Substantia nigra (tissue), 51 donors: ENCODE measurements at places on chromosomes 1 and 21.

DNA sequence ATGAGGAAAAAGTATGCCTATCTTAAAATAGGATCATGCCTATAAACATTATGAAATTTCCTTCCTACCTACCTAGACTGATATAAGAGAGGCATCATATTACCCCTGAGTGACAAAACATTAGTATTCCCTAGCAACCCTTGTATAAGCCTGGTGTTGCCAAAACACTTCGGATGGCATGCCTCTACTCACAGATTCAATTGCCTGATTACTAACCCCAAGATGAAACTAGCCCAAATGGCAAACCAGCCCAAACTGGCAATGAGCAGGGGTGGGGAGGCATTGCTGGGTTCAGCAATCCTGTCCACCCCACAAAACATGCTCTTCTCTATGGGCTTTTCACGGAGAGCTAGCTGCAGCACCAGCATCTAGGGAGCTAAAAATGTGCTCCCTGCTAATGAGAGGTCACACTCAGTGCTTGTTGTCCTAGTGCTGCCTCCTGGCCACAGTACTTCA lies 13.9 kb downstream of the PALMD start:
- no peak for DNase-seq

DNA sequence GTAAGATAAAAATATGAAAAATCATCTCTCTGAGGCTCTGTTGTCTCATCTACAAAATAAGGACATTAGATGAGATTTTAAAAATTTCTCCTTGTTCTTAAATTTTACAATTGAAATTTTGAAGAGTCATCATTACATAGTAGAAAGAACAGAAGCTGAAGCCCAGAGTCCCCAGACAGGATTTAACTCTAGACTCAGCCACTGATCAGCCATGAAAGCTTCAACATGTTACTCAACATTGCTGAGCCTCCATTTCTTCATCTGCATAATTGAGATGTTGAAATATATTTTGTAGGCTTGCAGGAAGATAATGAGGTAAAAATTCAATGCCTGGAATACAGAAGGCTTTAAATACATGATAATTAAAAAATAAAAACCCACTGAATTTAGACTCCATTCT lies 633.3 kb downstream of the LMO4 start:
- DNase-seq: no peak

DNA sequence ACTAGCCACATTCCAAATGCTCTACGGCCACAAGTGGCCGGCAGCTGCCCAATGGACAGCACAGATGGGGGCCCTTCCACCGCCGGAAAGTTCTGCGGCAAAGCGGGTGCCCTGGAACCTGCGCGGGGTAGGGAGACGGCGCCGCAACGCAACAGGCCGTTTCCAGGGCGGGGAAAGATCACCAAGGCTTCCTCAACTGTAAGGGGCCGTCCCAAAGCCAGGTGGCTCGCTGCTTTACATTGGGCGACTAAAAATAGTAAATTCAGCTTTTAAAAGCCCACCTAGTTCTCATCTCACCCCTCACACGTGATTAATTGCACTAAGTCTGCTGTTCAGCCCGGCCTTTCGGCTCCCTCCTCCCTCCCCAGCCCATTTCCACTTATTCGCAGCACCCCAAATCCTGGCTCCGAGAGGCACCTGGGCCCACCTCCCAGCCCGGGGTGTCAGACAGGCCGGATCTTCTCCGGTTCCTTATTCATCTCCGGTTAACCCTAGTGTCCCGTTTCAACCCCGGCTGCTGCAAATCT lies 643 bp downstream of the CFAP298 start:
- no peak for DNase-seq

GRCh38 chr1:24343412-24344089 lies 24.4 kb downstream of the GRHL3 start:
- DNase-seq: no peak

GRCh38 chr1:205456383-205456867 lies 580 bp upstream of the BLACAT1 start:
- DNase-seq: no peak

DNA sequence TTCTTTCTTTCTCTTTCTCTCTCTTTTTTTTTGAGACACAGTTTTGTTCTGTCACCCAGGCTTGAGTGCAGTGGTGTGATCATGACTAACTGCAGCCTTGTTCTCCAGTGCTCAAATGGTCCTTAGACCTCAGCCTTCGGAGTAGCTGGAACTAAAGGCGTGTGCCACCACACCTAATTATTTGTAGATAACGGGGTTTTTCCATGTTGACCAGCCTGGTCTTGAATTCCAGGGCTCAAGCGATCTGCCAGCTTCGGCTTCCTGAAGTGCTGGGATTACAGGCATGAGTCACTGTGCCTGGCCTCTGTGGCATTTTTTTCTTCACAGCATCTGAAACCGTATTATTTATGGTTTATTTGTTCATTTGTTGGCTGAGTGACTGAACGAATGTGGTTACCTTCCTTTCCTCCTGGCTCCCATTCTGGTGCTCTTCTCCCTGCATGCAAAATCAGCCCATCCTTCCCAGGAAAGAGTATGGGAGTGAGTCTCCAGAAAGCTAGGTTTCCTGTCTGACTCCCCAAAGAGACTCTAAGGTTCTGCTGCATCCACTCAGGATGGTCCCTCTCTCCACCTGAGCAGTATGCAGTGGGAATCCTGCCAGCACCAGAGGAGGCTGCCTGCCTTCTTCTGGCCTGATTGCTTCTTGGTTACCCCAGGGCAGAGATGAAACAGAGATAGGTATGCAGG lies 155.0 kb upstream of the BEND5 start:
- DNase-seq: no peak

DNA sequence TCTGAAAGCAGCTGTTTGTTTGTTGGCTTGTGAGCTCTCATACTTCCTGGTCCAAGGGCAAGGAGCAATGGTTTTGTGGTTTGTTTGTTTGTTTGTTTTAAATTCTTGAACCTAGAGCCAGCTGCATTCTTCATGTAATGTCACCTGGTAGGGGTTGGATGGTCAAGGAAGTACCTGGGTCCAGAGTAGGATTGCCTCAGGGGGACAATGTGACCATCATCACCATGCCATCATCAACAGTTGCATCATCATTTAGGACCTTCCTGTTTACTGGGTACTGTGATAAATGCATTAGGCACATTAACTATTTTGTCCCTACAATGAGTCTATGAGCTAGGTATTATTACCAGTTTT lies 14.7 kb upstream of the MYOG start:
- DNase-seq: no peak

- DNase-seq: no peak
Measured at GRCh38 chr1:55012661-55013060, 13.9 kb downstream of the BSND start.

DNA sequence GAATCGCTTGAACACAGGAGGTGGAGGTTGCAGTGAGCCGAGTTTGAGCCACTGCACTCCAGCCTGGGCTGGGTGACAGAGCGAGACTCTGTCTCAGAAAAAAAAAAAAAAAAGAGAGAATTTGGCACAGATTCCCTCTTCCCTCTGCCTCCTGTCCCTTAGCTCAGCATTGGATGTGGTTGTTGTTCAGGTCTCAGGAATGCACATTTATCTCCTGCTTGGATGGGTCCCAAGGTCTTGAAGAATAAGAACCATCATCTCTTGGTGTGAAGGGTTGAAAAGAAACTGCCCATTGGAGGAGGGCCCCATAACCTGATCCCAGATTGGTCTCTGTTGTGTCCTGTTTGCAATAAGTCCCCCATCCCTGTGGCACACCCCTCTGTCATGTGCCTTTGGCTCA lies 34.9 kb downstream of the UBIAD1 start:
- no peak for DNase-seq

DNA sequence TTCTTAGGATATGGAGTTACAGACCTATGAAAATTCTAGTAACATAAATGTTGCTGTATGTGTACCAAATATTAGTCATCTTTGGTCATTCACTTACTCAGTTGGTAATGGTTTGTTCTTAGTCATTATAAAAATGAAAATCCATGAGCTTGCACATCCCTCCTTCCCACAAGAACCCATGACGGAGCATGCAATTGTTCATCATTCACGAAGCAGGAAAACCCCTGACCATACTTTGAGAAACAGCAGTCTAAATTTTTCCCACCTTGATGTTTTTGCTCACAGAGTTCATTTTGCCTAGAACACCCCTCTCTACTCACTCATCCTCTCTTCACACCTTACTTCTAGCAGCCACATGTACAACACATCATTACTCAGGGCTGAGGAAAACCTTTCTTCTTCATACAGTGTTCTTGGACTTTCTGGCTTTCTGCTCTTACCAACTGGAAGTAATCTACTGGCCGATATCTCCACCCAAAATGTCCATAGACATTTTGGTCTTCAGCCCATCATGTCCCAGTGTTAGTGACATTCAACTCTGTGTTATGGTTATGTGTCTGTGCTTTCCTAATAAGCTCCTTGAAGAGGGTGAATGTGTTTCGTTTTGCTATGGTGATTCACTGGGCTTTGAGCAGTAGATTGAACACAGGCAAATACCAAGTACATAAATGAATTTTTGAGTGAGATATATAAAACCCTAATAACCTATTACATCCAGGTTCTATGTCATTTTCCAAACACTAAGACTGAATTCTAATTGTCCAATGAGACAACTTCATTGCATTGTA lies 189.9 kb downstream of the ZC3H11B start:
- no peak for DNase-seq

GRCh38 chr1:95723346-95723745 lies 489.3 kb downstream of the RWDD3 start:
- no peak for DNase-seq

GRCh38 chr1:82197606-82198005 lies 396.9 kb downstream of the ADGRL2 start:
- DNase-seq: no peak

GRCh38 chr1:17704176-17704575 lies 51.0 kb upstream of the ACTL8 start:
- DNase-seq: no peak

- DNase-seq: no peak
Measured at GRCh38 chr21:29504751-29505321, 206.1 kb downstream of the BACH1 start.

GRCh38 chr1:102234753-102235359 lies 238.1 kb upstream of the OLFM3 start:
- no peak for DNase-seq

DNA sequence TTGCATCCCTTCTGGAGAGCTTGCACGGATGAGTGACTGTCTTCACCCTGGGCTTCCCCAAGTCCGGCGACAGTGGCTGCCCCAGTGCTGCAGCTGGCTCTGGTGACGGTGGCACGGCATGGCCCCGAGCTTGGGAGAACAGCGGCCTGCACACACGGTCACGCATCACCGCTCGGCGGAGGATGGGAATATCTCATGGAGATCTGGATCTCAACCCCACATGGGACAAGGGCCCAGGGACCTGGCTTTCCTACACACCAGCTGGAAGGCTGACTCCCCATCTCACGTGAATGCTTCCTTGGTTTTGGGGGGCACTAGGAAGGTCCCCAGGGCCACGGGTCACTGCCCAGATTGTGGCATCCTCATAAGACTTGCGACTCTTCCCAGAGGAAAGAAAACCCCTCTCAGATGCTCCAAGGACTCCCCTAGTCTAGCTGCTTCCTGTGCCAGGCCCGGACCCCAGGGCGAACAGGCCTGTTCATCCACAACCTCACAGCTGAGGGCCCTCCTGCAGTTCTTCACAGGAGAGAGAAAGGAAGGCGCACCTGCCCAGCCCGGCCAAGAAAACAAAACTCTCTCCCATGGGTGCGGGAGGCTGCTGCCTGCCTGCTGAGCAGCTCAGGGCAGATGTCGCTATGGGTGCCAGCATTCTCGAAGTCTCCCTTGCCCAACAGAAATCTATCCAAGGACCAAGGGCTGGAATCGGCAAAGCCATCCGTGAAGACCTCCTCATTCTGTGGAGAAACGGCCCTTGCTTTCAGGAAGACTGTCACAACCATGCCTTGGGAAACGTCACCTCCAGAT lies 9.9 kb downstream of the CFAP410 start:
- DNase-seq: no peak

DNA sequence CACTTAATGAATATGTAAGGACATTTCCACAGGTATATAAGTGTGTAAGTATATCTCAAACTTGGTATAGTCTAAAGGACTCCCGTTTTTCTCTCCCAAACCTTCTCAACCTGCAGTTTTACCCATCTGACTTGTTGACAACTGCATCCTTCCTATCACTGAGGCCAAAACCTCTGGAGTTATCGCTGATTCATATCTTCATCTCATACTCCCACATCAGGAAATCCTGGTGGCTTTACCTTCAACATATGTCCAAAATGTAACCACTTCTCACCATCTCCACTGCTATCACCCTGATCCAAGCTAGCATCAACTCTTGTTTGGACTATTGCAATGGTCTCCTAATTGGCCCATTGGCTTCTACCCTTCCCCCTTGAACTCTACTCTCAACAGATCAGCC lies 30.4 kb downstream of the SLAMF6 start:
- no peak for DNase-seq

- no peak for DNase-seq
Measured at GRCh38 chr1:32743380-32744070, 41.0 kb upstream of the SYNC start.

DNA sequence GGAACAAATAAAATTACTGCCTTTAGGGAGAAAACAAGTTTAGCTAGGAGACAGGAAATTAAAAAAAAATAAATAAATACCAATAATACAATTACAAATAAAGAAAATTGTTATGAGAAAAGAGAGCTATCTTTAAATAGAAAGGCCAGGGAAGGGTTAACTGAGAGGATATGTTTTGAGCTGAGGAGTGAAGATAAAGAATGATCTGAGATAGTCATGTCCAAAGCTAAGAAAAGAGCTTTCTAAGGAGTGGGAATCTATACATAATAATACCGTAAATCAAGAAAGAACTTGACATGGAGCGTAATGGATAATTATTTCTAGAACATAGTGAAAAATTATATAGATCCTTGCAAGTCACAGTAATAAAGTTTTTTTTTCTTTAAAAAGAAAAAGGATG lies 176.5 kb downstream of the NCAM2 start:
- DNase-seq: no peak
